ENCODE measurements at places on chromosomes 5 and 9. TPM values are rescaled to one million over a fixed set of nuclear protein-coding genes. Genes with fewer than 3 reads are reported as not detected.

Gene PCDHA7
- 2.5 TPM for total RNA-seq

Gene FAM153A
- 0.52 TPM for total RNA-seq

Gene C9orf153
- total RNA-seq = not detected

Gene SLC4A9
- not detected for total RNA-seq

Gene ARHGEF37
- 7.1 TPM for total RNA-seq

Gene ENHO
- total RNA-seq = 0.95 TPM
